NCI-H1092 (cell line): ENCODE measurements at places on chromosomes 6 and 20.

- peak; percentile 89 for DNase-seq
These were observed 11.3 kb upstream of the MYT1 start for GRCh38 chr20:64152906-64153305.

DNA sequence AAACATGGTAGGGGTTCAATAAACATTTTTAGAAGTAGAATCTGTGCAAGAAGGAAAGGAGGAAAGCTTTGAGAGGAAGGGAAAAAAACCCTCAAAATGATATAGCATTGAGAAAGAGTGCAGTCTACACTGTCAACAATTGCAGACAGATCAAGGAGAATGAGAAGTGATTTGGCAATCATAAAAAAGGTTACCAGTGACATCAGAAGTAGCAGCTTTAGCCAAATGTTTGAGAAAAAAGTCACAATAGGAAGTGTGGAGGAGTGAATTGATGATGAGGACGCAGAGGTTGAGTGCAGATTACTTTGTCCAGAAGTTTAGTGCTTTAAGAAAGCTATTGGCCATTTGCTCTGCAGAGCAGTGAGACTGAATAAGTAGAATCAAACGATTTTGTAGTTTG, 155.0 kb downstream of the GJA1 start:
- DNase-seq, result no peak

DNA sequence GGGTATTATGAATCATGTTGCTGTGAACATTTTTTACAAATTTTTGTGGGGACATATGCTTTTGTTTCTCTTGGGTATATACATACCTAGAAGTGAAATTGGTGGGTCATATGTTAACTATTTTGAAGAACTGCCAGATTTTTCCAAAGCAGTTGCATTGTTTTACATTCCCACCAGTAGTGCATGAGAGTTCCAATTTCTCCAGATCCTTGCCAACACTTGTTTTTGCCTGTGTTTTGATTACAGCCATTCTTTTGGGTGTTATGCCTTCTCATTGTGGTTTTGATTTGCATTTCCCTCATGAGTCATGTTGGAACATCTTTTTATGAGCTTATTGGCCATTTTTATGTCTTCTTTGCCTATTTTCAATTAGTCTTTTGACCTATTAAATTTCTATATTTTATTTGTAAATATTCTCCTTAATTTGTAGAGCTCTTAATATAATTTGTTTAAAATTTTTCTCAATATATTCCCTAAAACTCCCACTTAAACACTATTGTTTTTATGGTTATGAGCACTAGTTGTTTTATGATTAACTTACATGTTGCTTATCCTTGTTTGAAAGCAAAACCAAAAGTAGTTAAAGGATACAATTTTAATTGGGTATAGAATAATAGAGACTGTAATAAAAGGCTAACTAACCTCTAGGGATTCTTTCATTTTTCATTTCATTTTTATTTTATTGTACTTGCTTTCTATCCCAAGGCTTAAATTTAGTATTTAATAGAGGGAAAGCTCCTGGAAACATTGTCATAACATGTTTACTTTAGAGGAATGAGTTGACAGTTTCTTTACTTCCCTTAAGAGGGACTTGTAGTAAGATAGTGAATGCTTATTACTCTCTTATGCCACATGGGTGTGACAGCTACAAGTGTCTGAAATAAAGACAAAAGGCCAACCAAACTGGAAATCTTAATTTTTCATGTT, 5.5 kb downstream of the UBR2 start:
- no peak for DNase-seq

GRCh38 chr6:3314176-3314575, 55.4 kb downstream of the PSMG4 start:
- no peak for DNase-seq

- DNase-seq, result no peak
These were observed 127.5 kb downstream of the SYCP2 start for GRCh38 chr20:59805786-59806577.

- no peak for DNase-seq
These were observed 84.7 kb upstream of the GJE1 start for GRCh38 chr6:142047934-142048592.

DNA sequence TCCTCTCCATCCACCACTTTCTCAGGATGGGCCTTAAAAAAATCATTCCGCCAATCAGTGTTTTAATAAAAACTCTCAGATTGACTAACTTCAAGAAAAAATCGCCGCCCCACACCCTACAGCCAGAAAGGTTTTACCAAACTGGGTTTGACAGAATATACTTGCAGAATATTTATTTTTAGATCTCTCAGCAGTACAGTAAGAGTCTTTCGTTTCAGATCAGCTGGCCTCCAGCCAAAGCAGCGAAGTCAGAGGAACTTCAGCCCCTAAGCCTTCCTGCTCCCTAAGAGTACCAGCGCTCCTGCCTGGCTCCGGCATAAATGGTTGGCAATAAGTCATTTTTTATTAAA, 24.7 kb downstream of the TBC1D7 start:
- DNase-seq, result no peak

DNA sequence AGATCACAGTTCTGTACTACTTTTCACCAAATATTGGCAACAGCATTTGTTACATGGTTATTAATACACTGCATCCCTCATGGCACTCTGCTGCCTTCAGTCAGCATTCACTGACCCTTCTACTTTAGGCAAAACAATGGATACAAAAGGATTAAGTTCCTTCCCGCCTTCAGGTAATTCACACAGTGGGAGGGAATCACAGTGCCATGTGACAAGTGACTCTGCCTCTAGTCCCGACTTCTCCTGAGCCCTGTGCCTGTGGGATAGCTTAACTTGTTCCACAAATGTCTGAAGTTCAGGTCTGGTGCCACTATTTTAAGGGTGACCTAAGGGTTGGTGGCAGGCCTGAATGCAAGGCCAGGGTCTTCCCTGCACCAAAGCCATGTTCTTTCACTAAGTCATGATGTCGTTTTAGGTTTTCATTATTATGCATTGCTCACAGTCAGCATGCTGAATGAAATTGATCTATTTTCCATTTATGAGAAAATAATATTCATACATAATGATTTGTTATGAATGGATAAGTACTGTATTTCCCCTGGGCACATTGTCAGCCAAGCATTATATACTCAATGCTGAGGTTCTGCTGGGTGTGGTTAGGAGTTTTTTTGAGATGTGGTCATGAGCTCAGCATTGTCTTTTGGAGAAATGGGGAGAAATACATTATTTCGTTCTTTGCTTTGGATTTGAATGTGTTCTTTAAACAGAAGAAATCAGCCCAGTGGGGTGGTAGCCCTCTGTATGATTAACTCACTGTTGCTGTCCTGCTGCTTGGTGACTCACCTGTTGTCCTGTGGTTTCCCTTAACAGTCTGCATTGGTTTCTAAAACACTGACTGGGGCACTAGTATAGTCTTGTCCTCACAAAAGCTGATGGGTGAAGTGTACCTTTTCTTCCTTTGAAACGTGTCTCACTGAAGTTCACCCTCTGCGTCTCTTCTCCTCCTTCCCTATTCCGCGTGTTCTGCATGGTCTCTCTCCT, 66.4 kb downstream of the AFDN start:
- DNase-seq, result no peak

- no peak for DNase-seq
These were observed 8.7 kb upstream of the GTF3C6 start for GRCh38 chr6:110949679-110950285.

DNA sequence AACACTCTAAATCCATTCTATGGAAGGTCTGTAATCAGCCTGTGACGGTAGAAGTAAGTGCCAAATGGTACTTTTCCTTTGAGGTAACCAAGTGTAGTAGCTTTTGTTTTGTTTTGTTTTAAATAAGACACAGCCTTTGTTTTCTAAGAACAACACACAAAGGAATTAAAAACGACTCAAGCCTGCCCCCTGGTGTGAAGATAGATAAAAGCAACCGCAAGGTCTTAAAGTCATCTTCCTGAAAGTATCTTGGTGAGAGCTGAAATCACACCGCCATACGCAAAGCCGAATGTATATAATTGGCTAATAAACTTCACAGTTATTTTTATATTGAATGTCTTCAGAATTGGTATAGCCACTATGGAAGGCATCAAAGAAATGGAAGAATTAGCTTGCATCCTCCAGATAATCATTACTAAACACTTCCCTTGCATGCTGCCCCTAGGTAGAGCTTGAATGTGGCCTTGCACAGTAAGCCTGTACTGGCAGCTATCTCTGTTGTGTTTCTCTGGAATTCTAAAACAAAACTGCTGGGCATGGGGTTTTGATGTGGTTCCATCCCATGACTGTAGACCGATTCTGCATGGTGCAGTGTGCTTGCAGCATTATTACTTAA, 95.6 kb downstream of the LAMP5 start:
- DNase-seq, result peak; percentile 49

GRCh38 chr6:37027036-37027720, 21.7 kb downstream of the FGD2 start:
- DNase-seq, result no peak
